CD4-positive, alpha-beta memory T cell (primary cell): ENCODE measurements at places on chromosomes 16 and 17. TPM values are rescaled to one million over a fixed set of nuclear protein-coding genes. Genes with fewer than 3 reads are reported as not detected.

The PIPOX gene
- 3.5 TPM for total RNA-seq

The TMEM219 gene
- total RNA-seq = 103 TPM

The CDRT15L2 gene
- total RNA-seq = not detected

The GALR2 gene
- not detected for total RNA-seq

The UTS2R gene
- total RNA-seq = not detected

- no peak overlapping the region for H3K4me3 ChIP-seq
- no peak overlapping the region for H3K27ac ChIP-seq
- H3K36me3 ChIP-seq = no peaks in the 10 kb centered on the region
- H3K4me1 ChIP-seq = no peaks in the 10 kb centered on the region
- DNase-seq = no peak
- H3K27me3 ChIP-seq = no peaks in the 10 kb centered on the region
Measured at GRCh38 chr16:778447-778846, 9.7 kb downstream of the RPUSD1 start.

- no peaks in the 10 kb centered on the region for H3K27me3 ChIP-seq
- H3K4me3 ChIP-seq = no peak overlapping the region
- H3K36me3 ChIP-seq = no peaks in the 10 kb centered on the region
- DNase-seq = no peak
- H3K4me1 ChIP-seq = no peaks in the 10 kb centered on the region
Measured at GRCh38 chr17:60704170-60704569, 26.5 kb downstream of the BCAS3 start.

DNA sequence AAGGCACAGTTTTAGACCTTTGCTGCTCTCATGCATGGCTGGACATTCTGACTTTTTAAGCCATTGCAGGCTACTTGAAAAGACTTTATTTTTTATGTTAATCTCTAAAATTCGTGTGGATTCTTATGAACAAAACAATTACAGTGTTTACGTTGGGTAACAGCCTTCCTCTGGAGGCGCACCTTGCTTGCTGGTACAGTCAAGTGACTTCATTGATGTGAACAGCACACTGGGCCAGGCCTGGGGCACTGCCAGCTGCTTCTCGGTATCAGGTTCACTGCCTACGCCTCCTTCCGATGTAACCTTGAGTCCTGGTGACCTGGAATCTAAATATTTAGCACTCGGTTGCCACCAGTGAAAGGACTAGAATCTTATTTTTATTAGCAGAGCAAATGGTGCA, 27.8 kb downstream of the MARCHF10 start:
- no peaks in the 10 kb centered on the region for H3K27me3 ChIP-seq
- H3K36me3 ChIP-seq = no peaks in the 10 kb centered on the region
- no peak overlapping the region for H3K4me3 ChIP-seq
- DNase-seq = no peak
- H3K27ac ChIP-seq = no peak overlapping the region

- H3K4me3 ChIP-seq = no peak overlapping the region
- no peaks in the 10 kb centered on the region for H3K36me3 ChIP-seq
- H3K27ac ChIP-seq = no peak overlapping the region
- H3K27me3 ChIP-seq = no peaks in the 10 kb centered on the region
- no peak for DNase-seq
Measured at GRCh38 chr17:13520899-13521572, 80.7 kb downstream of the HS3ST3A1 start.

GRCh38 chr17:82383411-82383810, 11.8 kb downstream of the UTS2R start:
- no peak for DNase-seq
- H3K27ac ChIP-seq = no peak overlapping the region
- no peaks in the 10 kb centered on the region for H3K27me3 ChIP-seq

DNA sequence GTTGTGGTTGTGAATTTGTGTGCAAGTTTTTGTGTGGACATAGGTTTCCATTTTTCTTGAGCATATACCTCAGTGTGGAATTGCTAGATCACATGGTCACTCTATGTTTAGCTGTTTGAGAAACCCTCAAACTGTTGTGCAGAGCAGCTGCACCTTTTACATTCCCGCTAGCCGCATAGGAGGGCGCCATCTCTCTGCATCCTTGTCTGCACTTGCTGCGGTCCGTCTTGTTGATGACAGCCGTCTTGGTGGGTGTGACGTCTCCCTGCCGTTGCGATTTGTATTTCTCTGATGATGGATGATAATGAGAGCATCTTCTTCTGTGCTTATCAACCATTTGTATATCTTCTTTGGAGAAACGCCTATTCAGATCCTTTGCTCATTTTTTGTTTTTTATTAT, 25.1 kb upstream of the IL17C start:
- H3K27ac ChIP-seq = no peak overlapping the region
- H3K4me1 ChIP-seq = peaks cover 7% of the 10 kb centered on the region
- peaks cover 52% of the 10 kb centered on the region for H3K36me3 ChIP-seq
- H3K27me3 ChIP-seq = no peaks in the 10 kb centered on the region

- H3K36me3 ChIP-seq = no peaks in the 10 kb centered on the region
- DNase-seq = no peak
- no peaks in the 10 kb centered on the region for H3K27me3 ChIP-seq
- H3K27ac ChIP-seq = no peak overlapping the region
- no peak overlapping the region for H3K4me3 ChIP-seq
- no peaks in the 10 kb centered on the region for H3K4me1 ChIP-seq
Measured at GRCh38 chr16:19179546-19180490, 11.8 kb downstream of the SYT17 start.
